A549 (cell line): ENCODE measurements at places on chromosomes 3 and 15.
A peak's percentile ranks its signal among the peaks of the same experiment; 100 is the strongest.

GRCh38 chr3:65953301-65953812, 85.4 kb downstream of the MAGI1 start:
- DNase-seq: no peak

GRCh38 chr3:129690406-129690805, 83.9 kb upstream of the PLXND1 start:
- peak; percentile 30 for DNase-seq

DNA sequence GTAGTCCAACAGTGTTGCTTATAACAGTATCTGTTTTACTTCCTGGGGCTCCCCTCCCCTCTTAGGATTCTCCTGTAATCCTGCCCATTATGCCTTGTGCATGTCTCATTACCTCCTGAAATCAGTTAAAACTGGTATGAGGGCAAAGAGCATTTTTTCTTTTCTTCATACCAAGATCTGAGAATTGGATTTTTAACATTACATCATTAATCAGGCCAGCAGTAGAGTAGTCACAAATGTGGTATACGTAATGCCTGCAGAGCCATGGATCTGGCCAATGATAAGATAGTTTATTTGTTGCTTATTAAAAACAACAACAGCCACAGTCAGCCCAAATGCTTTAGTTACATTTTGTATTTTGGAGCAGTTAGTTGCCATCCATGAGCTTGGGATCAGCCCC, 23.2 kb downstream of the ARID3B start:
- no peak for DNase-seq

DNA sequence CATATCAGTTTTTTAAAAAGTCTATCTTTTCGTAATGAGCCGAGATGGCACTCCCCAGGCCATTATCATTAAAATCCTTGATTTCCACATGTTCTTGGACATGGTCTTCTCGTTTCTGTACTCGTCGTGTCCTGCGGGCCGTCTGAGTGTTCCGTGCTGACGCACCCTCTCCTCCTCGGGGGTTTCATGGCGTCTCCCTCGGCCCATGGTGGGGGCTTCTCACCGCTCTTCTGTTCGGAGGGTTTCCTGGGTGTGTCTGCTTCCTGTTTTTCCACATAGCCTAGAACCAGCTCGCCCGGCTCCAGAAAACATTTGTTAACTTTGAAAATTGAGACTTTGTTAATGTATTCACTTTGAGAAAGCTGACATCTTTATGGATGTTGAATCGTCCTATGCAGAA, 92.7 kb downstream of the VGLL4 start:
- DNase-seq: no peak

DNA sequence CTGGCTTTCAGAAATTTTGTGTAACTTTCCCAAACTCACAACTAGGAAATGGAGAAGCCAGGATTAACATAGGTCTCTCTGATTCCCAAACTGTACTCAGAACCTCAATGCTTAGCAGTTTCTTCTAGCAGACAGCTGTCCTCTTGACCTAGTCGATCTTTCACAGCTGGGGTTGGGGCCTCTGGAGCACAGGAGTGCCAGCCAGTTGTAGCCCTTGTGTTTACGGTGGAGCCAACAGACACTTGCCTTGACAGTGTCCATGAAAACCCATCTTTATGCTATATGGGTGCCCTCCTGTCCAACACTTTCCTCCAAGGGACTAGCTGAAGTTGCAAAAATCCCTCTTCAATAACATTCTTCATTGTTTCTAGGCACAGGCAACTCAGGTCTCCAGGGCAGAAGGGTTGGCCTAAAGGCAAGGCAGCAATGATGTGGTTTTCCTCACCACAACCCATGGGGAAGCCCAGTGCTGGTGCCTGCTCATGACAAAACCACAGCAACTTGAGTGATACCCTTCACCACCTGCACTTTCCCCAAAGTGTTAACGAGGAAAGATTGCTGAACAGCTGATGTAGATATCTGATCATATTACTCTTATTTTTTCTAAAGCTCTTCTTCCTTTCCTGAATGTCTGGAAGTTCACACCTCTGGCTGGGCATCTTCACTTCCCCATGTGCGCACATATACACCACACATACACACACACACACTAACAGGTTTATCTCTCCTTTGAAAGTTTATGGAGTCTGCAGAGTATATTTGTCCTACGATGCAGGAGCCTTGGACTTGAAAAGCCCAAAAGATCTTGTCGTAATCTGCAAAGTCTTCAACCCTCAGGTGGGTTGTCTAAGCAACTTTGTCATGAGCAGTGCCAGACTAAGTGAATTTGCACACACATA, 11.0 kb upstream of the KNG1 start:
- no peak for DNase-seq

- no peak for DNase-seq
Observed at GRCh38 chr3:156558389-156558788, 3.5 kb upstream of the SSR3 start.

GRCh38 chr15:51688863-51689262, 7.6 kb downstream of the SCG3 start:
- peak; percentile 28 for DNase-seq

DNA sequence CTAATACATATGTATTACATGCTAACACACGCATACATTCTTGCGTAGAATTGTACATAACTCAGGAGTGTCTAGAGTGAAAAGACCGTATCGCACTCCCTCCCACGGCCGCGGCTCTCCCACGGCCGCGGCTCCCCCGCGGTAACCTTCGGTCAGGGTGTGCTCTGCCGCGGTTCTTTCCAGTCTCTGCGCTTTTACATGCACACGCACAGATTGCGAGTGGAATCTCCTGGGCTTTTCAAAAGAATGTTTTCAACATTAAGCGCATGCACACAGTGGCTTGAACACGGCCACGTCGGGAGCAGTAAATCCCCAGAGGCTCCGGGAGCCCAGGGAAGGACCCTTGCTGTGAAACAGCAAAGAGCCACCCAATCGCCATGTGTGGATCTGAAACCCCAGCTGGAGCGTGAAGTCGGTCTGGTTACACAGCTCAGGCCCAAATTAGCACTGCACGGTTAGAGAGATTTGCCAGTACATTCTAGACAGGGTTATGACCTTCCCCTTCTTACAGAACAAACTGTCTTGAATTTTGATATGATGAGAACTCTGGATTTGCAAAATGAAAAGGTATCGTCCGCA, 805 bp upstream of the RGMA start:
- no peak for DNase-seq

DNA sequence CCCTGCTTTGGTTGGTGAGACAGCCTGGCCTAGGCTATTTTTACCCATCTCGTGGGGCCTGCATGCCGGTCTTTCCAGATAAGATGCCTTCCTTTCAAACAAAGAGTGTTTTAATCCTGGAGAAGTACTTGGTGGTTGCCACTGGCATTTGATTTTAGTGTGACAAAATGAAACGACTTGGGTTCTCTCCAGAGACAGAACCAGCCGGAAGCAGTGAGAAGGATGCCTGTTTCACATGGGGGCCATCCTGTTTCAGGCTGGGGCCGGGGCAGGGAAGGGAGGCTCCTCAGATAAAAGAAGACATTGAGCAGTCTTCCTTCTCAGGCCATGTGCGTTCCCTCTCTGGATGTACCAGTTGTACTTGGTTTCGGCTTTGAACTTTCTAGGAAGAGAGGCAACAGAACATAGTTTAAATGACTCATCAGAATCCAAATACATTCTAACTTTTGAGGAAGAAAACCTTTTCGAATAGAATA, 74.9 kb downstream of the TOP2B start:
- DNase-seq: no peak

DNA sequence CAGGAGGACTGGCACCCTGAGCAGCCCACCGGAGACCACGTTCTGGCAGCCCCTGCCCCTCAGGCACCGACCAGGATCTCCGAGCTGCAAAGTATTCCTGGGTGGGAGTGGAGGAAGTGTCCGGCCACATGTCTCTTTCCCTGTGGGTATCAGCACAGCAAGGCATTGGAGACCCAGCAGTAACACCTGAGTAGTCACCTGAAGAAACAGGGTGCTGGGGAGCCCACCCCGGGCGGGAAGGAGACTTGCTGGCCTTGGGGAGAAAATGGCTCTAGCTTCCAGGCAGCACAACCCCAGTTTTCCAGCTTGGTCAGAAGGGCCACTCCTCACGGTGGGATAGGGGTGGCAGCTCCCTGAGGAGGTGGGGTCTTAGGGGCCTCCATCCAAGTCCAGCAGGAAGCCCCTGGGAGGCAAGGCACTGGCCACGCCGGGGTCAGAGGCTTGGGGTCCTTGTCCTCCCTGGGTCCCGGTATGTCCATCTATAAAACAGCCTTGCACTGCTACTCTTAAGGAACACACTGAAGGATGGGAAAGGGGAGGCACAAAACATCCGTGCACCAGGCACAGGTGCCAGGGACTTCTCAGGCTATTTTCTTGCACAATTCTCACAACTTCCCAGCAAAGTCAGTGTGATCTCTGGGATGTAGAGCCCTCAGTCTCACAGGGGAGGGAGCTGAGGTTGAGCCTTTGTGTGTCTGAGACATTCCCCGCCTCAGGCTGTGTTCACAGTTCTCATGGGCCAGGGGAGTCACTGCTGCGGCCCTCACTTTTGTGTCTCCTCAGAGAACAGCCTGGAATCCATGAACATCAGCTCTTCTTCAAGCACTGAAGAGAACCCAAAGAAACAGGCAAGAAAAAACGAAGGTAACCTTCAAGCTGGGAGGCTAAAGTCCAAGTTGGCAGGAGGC, 11.9 kb downstream of the CFAP100 start:
- DNase-seq: no peak

GRCh38 chr3:13588221-13588701, 39.3 kb downstream of the FBLN2 start:
- no peak for DNase-seq

DNA sequence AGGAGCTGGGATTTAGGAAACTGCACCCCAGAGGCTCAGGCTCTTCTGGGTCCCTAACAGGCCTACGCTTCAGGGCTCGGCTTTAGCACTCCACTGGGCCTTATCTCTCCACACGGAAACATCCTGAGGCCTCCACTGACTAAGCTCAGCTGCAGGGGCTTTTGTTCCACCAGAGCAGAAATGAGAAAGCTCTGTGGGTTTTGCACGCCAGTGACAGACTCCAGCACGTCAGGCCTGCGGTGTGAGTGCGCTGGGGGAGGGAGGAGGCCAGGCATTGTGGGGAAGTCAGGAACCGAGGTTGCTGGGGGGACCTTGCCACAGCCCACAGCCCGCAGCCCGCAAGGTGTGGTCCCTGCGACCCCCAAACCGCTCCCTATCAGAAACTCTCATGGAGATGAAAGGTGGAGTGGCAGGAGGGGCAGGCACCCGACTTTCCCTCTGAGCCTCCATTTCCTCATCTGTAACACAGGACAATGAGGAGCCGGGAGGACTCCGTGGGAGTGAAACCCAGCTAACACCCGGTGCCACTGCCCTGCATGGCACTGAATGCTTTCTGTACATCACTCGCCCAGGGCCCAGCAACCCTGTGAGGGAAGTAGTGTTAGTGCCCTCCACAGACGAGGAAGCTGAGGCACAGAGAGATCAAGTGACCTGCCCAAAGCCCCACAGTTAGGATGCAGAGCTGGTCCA, 106.5 kb downstream of the TPRA1 start:
- no peak for DNase-seq

- no peak for DNase-seq
Observed at GRCh38 chr3:111519178-111519855, 22.7 kb upstream of the CD96 start.

GRCh38 chr15:59384507-59384906, 11.8 kb upstream of the MYO1E start:
- no peak for DNase-seq

DNA sequence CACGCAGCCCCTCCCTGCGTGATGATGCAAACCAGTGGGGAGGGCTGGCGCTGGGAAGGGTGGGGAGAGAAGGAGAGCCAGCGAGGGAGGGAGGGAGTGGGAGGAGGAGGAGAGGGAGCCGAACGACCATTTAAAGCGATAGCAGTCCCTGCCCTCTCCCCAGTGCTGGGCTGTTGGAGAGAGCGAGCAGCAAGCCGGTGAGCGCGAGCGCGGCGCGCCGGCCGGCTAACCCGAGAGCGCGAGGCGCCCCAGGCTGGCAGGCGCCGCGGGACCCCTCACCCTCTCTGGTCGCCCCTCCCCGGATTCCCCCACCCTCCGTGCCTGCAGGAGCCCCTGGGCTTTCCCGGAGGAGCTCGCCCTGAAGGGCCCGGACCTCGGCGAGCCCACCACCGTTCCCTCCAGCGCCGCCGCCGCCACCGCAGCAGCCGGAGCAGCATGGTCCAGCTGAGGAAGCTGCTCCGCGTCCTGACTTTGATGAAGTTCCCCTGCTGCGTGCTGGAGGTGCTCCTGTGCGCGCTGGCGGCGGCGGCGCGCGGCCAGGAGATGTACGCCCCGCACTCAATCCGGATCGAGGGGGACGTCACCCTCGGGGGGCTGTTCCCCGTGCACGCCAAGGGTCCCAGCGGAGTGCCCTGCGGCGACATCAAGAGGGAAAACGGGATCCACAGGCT, at the start of gene GRM7:
TSS of gene GRM7 (plus strand) at position 162 of the 671 bp plus-strand sequence.
- no peak for DNase-seq

- no peak for DNase-seq
Observed at GRCh38 chr15:33746203-33746602, 222.1 kb upstream of the CHRM5 start.

DNA sequence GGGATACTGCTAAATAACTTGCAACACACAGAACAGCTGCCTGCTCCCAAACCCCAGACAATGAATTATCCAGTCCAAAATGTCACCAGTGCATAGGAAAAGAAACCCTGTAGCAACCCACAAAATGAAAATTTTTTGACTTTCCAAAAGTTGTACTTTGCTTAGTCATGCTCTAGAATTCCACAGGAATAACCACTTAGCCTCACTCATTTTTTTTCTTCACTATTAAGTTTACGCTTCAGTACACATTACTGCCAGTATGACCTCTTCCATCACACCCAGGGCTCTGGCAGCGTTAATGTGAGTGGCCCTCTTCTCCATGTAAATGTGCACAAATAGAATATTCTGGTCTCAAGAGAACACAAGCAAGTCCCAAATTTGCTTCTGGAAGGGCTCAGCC, 259.8 kb downstream of the MAGI1 start:
- DNase-seq: no peak

DNA sequence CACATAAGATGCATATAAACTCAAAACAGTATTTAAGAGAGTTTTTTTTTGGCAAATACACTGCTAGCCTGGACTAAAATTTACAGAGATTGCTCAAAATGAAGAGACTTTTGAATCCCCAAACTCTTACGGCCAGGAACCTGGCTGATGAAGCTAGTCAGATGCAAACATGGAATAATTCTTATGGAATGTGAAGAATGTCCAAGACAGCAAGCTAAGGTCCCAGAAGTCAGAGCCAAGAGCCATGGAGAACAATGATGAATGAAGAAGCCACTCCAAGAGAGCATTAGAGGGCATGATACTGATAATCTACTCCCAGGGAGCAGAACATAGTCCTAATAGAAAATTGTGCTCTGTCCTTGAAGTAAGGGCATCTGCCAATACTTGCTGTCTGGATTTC, 705.5 kb downstream of the DIPK2A start:
- no peak for DNase-seq

- DNase-seq: no peak
Observed at GRCh38 chr15:92112711-92113110, 259.2 kb downstream of the SLCO3A1 start.

- no peak for DNase-seq
Observed at GRCh38 chr3:179765396-179765795, 112.6 kb downstream of the USP13 start.

DNA sequence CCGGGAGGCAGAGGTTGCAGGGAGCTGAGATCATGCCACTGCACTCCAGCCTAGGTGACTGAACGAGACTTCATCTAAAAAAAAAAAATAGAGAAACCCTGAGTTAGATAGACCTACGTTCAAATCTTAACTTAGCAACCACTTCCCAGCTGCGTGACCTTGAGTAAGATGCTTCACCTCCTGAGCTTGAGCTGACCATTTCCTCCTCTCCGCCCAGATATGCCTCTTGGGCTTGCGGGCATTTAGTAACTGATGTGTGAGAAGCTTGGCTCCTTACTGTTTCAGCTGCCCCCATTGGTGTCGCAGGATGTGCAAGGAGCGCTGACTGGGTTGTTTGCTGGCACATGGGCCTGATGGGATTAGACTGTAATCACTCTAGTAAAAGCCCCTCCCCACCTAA, 26.9 kb upstream of the ATG7 start:
- no peak for DNase-seq
